ENCODE measurements at places on chromosomes 2 and 18.

DNA sequence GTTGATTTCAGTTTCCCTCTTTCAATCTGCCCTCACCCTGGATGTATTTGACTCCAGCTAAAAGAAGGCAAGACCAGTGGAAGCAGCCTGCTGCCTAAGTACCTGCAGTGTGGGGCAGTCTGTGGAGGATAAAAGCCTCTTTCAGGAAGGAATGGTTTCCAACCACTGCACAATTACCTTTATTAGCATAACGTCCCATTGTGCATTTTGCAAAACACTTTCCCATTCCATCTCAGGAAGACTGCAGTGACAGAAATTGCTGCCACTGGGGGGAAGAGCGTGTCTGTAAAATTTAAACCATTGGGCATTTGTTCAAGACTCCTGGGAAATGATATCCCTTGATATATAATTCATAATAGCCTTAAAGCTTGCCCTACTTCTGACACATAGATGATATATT, 26.2 kb downstream of the CYRIA start:
- no peak for DNase-seq

DNA sequence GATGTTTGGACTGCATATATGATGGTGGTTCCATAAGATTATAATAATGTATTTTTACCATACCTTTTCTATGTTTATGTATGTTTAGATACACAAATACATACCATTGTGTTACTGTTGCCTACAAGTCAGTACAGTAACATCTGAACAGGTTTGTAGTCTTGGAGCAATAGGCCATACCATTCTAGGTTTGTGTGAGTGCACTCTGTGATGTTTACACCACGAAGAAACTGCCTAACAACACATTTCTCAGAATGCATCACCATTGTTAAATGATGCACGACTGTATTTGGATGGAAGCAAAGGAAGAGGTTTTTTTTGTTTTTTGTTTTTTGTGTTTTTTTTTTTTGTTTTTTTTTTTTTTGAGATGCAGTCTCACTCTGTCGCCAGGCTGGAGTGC, 9.5 kb downstream of the DUSP19 start:
- no peak for DNase-seq

DNA sequence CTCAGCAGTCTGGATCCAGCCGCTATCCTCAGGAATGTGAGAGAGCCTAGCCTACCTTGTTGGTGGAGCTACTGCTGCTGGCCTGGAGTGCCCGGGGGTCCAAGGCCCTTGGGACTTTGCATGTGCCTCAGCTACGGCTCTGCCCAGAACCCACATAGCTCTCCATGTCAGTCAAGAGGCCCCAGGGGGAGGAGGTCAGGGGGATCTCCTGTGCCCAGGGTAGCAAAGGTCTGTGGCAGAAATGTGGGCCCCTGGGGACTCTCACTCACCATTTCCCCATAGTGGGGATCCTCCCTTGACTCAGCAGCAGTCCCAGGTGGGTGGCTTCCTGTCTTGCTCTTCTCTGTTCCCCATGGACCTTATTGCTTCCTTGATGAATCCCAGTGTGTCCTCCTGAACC, 342.7 kb upstream of the CHAC2 start:
- DNase-seq: no peak

- no peak for DNase-seq
Measured at GRCh38 chr18:22188559-22189267, 19.3 kb downstream of the GATA6 start.

GRCh38 chr18:63399300-63399699, 23.0 kb downstream of the VPS4B start:
- DNase-seq: no peak

GRCh38 chr18:34223164-34223892, 1.4 kb downstream of the NOL4 start:
- DNase-seq: no peak

GRCh38 chr2:166627893-166628292, 133.8 kb upstream of the SCN7A start:
- DNase-seq: no peak

GRCh38 chr18:37450434-37451132, 115.0 kb downstream of the CELF4 start:
- no peak for DNase-seq

- DNase-seq: no peak
Measured at GRCh38 chr2:141201016-141201565, 929.7 kb downstream of the LRP1B start.

- DNase-seq: no peak
Measured at GRCh38 chr2:113122364-113122763, 5.0 kb upstream of the IL1RN start.

DNA sequence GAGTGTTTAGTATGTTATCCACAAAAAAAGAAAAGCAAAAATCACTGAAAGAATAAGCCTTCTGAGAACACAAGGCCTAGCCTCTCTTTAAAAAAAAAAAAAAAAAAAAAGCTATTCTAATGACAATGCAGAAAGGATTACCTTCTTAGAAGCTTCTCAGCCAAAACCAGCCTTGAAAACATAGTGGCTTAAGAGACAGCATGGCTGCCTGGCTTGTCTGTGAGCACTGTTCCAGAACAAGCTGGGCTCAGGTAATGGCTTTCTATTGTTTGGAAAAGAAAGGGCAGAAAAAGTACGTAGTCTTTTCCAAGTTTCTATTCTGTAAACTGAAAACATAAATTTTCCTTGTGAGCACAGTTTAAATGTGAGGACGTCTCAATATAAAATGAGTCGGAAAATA, 119.5 kb downstream of the MAP3K20 start:
- DNase-seq: no peak

DNA sequence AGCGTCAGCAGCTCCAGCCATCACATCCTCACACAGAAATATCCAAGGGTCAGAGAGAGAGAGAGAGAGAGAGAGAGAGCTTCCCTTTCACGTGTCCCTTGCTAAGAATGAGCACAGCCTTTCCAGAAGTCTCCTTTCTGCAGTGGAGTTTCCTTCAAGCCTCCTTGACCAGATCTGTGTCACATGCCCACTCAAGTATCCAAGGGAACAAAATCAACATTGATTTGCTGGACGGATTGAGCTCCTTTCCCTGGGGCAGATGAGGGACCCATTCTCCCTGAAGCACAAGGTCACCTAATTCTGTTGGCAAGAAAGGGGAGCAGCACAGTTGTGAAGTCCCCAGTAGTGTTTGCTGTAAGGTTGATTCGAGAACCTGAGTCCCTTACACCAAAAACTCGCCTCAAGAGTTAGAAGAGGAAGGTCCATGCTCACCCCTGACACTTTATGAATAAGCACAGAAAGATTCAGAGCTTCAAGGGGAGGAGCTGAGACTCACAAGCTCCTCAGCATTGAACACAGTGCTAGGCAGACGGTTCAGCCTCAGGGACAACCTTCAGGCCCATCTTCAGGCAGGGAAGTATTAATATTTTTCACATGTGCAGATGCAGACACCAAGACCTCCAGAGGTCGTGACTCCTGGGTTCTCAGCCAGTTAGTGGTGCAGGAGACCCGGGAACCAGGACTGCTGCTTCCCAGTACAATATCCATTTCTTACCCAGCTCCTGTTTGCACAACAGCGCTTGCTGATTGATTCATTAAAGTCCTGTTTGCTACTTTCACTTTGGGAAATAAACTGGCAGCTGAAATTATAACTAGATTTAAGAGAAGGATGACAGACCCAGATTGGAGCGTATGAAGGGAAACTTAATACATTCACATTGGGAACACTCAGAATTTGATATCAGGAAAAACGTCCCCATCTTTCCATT, 38.2 kb upstream of the MARCO start:
- DNase-seq: no peak

GRCh38 chr2:201108341-201108740, 7.6 kb upstream of the CFLAR start:
- DNase-seq: no peak

GRCh38 chr2:63422556-63422955, 165.7 kb downstream of the WDPCP start:
- DNase-seq: no peak

GRCh38 chr2:143802242-143802641, 673.0 kb downstream of the ARHGAP15 start:
- no peak for DNase-seq

- no peak for DNase-seq
Measured at GRCh38 chr2:181812106-181812743, 79.3 kb upstream of the ITPRID2 start.

GRCh38 chr2:8402222-8402621, 279.6 kb upstream of the ID2 start:
- no peak for DNase-seq

- DNase-seq: no peak
Measured at GRCh38 chr18:22689712-22690111, 243.4 kb upstream of the RBBP8 start.

DNA sequence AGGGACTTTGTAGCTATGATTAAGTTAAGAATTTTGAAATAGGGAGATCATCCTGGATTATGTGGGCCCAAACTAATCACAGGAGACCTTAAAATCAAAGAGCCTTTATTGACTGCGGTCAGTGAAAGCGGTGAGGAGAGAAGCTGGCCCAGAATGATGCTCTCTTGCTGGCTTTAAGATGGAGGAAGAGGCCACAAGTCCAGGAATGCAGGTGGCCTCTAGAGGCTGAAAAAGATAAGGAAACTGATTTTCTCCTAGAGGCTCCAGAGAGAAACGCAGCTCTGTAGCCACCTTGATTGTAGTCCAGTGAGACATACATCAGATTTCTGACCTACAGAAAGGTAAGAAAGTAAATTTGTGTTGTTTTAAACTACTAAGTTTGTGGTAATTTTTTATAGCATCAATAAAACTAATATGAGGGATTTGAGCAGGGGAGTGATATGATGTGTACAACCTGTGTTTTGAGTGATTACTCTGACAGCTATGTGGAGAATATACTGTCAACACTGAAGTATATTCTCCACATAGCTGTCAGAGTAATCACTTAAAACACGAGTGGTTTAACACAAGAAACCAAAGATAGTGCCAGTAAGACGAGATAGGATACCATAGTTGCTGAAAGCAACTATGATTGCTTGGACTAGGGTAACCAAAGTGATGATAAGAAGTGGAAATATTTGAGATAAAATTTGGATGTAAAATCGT, 364.4 kb upstream of the CHST9 start:
- no peak for DNase-seq
